ENCODE measurements at places on chromosomes 16 and 17.
A peak's percentile ranks its signal among the peaks of the same experiment; 100 is the strongest.

DNA sequence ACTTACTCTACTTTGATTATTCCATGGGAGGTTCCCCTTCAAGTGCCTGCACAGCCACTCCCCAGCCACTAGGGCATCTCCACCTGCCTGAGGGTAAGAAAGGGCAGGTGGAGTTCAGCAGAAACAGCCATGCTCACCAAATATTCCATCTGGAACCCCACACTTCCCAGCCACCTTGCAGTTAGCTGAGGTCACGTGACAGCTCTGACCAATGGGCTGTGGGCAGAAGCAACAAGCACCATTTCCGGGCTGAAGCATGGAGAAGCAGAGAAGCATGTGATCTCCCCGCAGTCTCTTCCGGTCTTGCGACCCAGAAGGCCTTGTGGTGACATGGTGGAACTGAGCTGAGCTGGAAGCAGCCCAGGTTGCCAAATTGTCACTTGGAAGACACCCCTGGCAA, 108.6 kb downstream of the CCT6B start:
- DNase-seq, result no peak

GRCh38 chr17:4690745-4691144, 13.2 kb downstream of the PELP1 start:
- DNase-seq, result no peak

GRCh38 chr16:46768809-46769208, 20.7 kb upstream of the MYLK3 start:
- no peak for DNase-seq

DNA sequence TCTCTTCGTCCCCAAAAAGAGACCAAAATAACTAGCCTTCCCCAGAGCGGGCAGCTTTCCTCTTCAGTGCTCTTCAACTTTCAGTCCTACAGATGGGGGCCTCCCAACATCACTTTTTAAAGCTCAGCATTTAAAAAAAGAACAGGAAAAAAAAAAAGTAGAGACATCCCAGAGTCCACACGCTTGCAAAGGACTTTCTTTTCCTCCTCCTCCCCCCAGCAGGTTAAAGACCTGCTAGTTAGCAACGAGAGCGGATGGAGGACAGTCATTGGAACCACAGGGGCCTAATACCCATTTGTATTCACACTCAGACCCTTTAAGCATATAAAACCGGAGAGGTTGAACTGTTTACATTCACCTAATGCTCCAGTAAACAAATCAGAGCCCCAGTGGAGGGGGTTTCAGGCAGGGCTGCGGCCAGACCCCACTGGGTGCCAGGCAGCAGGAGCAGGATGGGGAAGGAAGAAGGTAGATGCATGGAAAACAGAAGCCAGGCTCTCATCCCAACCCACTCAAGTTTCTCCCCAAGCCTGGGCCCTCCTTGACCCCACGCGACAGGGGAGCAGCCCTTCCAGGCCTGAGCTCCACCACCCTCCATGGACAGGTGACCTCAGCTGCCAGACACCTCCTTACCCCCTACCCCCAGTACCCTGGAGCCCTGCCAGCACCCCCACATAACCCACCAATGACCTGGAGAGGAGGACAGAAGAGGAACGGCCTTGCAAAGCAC, 15.2 kb downstream of the ZFHX3 start:
- DNase-seq, result no peak

DNA sequence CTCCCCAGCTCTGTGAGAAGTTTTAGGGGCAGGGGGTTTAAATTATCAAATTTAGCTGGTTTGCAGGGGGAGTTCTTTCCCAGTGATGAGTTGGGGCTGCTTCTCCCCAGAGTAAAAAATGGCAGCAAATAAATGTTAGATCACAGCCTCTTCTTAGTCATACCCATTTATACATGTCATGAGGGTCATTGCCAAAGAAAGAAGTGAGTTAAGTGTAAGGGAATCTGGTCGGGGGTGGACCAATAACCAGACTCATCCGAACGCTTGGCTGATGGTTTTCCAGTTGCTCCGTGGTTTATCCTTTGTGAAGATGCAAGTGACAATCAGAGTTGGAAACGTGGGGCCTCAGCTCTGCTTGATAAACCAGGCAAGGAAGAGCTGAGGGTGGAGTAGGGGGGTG, 87.1 kb downstream of the PLXDC1 start:
- no peak for DNase-seq

GRCh38 chr17:58989629-58990028, 117.1 kb downstream of the TRIM37 start:
- no peak for DNase-seq

DNA sequence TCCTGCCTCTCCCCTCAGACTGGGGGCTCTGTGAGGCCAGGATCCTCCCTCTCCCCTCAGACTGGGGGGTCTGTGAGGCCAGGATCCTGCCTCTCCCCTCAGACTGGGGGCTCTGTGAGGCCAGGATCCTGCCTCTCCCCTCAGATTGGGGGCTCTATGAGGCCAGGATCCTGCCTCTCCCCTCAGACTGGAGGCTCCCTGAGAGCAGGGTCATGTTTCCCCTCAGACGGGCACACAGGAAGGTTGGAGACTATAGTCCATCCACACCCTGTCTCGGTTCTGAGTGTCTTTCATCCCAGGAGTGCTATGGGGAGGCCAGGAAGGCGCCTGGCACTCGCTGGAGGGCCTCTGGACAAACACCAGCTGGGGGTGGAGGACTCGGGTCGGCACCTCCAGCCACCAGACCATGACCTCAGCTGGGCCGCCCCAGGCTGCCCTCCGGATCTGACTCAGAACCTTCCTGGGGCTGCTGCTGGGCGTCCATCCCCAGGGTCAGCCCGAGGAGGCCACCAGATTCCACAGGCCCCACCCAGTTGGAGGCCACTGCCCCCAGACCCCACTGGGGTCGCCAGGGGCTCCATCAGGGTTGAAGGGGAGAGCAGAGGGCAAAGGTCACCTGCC, 21.9 kb upstream of the DLX4 start:
- no peak for DNase-seq

DNA sequence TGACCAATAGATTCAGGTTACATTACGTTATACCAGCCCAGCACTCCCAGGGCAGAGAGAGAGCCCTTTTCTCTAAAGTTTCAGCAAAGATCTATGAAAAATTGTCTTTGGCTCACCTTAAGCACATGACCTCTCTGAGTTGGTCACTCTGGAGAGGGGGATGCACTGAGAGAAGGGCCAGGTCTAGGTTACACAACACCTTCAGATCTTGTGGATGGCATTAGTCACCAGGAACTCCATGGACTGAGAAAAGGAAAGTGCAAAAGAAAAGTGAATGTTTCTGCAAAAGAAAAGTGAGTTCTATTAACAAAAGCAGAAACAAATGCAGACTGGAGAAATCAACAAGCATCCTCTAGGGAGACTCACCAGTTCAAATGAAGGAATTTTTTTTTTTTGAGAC, 253.3 kb upstream of the SALL1 start:
- DNase-seq, result no peak

- no peak for DNase-seq
Measured at GRCh38 chr17:49490276-49490675, 4.8 kb upstream of the NGFR start.

- no peak for DNase-seq
Measured at GRCh38 chr16:68349838-68350410, 39.1 kb downstream of the PRMT7 start.

DNA sequence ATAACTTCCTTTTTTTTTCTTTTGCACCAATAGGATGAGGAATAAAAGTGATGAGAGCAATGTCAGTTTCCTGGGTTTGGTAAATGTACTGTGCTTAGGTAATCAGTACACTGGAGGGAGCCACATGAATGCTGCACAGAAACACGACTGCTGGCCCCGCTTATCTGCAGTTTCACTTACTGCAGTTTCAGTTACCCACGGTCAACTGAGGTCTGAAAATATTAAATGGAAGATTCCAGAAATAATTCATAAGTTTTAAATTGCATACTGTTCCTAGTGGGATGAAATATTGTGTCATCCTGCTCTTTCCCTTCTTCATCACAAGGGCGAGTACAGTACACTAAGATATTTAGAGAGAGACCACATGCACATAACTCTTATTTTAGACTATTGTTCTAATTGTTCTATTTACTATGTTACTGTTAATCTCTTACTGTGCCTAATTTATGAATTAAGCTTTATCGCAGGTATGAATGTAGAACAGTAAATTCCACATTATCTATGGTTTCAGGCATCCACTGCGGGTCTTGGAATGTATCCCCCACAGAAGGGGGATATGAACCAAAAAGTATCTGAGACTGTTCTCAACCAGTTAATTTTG, 6.4 kb upstream of the LGALS3BP start:
- peak; percentile 13 for DNase-seq

GRCh38 chr16:16158741-16159374, 64.4 kb downstream of the ABCC6 start:
- DNase-seq, result no peak

- no peak for DNase-seq
Measured at GRCh38 chr17:69561462-69561861, 147.0 kb downstream of the MAP2K6 start.

DNA sequence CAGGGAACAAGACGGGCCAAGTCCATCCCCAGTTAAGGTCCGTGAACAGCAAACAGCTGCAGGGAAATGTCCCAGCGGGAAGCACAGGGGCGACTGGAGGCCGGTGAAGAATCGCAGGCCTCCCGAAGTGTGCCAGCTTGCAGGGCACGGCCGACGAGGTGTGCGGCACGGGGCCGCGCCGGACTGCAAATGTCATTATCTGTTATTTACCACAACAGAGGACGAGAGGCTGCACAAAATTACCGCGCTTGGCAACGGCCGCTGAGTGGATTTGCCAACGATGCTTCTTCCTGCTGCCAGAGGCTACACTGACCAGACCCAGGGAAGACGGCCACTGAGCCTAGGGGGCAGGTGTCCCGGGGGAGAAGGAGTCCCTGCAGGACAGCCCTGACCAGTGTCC, 53.1 kb downstream of the RPH3AL start:
- DNase-seq, result no peak

- DNase-seq, result no peak
Measured at GRCh38 chr16:4316108-4316863, 419 bp downstream of the GLIS2 start.

DNA sequence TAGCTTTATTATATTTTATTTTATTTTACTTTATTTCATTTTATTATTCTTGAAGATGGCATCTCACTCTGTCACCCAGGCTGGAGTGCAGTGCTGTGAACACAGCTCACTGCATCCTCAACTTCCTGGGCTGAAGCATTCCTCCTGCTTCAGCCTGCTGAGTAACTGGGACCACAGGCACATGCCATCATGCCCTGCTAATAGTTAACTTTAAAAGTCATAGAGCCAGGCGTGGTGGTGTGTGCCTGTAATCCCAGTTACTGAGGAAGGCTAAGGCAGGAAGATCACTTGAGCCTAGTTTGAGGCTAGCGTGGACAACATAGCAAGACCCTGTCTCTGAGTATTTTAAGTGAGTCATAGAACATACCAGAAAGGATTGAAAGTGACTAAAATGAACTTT, 38.7 kb downstream of the ESRP2 start:
- no peak for DNase-seq

GRCh38 chr16:6633456-6633855, 699.2 kb upstream of the RBFOX1 start:
- no peak for DNase-seq

GRCh38 chr17:15000661-15001060, 264.5 kb downstream of the PMP22 start:
- DNase-seq, result no peak

GRCh38 chr16:68992521-68992920, 112.9 kb upstream of the HAS3 start:
- no peak for DNase-seq

GRCh38 chr16:78363843-78364555, 264.5 kb downstream of the WWOX start:
- no peak for DNase-seq

GRCh38 chr16:89629827-89630610, 16.6 kb downstream of the DPEP1 start:
- DNase-seq, result no peak

DNA sequence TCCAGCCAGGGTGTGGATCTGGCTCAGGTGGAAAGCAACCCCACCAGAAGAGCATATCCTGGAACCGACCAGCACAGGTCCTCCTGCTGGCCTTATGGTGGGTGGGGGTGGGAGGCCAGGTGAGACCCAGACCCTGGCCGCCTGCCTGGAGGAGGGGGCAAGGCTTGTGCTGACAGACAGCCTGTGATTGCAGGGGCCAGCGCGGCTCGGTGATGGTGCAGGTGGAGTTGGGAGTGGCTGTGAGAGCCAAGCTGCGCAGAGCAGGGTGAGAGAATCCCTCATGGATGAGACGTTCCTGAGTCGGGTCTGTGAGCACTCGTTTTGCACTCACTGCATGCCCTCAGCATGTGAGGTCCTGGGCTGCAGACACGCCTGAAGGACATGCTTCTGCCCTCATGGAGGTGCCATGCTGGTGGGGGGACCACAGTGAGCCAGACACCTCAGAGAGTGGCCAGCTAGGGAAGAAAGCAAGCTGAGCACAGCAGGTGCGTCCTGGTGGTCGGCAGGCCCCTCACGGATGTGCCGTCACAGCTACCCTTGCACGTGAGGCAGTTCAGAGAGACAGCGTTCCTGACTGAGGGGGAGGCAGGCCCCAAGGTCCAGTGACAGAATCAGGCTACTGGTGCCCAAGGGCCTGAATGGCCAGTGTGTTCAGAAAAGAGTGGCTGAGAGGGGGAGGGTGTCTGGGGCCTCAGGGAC, 3.8 kb upstream of the KCNJ12 start:
- no peak for DNase-seq

GRCh38 chr17:4490109-4490591, 8.5 kb upstream of the SPNS2 start:
- DNase-seq, result no peak

DNA sequence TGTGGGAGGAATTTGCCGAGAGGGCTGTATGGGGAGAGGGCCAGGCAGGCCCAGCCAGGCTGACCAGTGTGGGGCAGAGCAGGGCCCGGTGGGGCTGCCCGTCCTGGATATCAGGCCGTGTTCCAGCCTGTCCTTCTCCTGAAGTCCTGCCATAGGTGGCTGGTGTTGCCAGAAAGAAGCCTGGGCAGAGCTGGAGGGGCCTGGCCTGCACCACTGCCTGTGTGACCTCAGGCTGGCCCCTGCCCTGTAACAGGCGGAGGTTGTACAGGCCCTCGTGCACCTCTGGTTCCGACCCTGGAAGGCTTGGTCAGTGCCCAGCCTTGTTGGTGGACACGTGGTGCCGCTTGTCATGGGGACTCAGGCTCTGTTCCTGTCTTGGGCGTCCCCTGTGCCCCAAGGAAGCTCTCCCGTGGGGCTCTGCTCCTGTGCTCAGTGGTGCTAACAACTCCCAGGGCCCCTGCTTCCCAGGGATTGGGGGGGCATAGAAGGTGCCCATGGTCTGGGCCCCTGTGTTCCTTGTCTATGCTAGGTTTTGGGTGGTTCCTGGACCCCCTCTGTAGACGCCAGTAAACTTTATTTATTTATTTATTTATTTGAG, 33.3 kb downstream of the ADCY7 start:
- DNase-seq, result no peak

- no peak for DNase-seq
Measured at GRCh38 chr17:10033959-10034358, 128.9 kb upstream of the RCVRN start.

GRCh38 chr16:4976079-4976478, 17.9 kb downstream of the SEC14L5 start:
- DNase-seq, result no peak

GRCh38 chr17:19258371-19258770, 21.2 kb downstream of the EPN2 start:
- no peak for DNase-seq
